Left ventricle myocardium superior (tissue), 1 donor: ENCODE measurements at places on chromosomes 11 and 22.

GRCh38 chr11:76794371-76795289 is 11.5 kb downstream of the TSKU start:
- no peak for DNase-seq

- DNase-seq = no peak
Measured at GRCh38 chr22:21902296-21903087, 35.0 kb upstream of the MAPK1 start.

DNA sequence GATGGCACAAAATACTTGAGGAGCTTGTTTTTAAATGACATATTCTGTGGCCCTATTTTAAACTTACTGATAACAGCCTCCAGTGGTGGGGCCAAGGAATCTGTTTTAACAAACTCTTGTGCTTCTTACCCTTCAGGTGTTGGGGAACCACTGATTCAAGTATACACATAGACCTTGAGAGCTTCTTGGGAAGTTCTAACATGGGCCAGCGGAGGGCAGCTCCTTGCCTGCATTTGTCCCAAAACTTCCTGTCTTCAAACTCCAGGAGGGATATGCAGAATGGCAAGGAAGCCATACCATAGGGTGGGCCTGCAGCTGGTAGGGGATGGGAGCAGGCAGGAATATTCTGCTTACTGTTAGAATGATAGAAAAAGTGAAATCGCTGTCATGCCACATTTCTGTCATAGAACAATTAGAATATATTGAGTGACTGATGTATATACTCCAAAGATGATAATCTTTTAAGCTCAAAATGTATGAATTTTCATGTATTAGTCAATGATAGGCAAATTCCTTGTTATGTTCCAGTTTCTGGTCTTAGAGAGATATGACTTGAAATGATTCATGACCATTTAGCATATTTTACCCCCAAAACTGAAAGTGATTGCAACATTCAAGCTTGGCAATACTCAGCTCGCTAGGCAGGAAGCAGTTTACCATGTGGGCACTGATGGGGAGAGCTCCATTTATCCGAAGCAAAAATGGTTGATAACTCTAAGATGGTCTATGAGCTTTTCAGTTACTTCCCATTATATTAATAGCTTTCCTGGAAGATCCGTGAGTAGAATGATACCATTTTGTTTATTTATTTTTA is 9.2 kb downstream of the EXT2 start:
- no peak for DNase-seq

DNA sequence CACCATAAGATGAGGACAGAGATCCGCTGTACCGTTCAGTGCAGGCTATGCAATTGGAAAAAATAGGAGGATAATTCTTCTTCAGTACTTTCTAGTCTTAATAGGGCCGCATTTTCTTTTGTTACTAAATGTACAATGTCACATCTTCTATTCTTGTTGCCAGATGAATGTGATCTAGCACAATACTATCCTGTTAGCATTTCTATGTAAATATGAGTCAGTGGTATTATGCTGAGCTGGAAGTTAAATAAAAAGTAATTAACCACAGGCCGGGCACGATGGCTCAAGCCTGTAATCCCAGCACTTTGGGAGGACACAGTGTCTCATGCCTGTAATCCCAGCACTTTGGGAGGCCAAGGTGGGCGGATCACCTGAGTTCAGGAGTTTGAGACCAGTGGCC is 24.4 kb upstream of the BIRC3 start:
- no peak for DNase-seq

DNA sequence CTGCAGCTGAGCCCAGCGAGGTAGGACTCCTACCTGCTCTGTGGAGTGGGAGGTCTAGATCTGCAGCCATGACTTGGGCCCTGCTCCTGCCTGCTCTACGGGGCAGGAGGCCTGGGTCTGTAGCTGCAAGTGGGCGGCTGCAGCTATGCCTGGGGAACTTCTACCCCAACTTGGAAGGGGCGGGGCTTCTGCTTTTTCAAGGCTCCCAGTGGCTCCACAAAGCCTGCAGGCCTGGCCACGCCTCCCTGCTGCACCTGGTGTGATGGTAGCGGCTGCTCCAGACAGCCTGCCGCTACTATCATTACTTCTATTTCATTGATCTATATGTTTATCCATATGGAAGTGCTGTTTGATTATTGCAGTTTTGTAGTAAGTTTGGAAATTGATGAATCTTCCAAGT is 121.2 kb downstream of the NELL1 start:
- DNase-seq = no peak

DNA sequence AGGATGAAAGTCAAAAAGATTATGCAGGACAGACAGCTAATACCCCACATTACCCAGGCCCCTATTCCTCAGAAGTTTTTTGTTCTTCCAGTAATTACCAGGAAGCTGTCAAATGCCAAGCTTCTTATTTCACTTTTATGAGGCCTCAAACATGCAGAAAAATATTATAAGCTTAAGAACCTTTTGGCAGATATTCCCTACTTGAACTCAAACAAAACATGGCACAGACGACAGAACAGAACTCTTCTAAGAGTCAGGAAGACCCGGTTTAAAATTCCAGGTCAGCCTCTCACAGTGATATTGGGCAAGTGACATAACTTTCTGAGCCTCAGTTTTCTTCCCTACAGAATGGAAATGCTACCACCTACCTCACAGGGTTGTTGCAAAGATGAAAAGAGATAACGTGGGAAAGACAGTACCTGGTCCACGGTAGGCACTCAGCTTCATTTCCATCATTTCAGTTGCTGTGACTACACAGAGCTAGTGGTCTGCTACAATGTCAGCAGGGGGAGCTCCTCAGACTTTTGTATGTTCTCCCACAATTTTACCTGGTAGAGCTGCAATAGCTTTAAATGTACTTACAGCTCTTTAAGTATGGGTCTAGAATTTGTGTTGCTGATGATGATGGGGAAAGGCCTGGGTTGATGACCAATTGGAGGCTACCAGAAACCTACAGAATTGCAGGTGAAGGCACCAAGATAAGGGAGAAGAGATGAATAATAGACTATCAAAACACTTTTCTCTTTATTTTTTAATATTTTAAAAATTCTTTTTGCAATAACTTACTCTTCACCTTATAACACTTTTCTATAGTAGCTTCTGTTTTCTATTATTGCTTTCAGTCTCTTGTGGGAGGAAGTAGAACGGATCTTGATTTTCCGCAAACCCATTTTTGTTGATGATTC is 98.3 kb upstream of the CHRM4 start:
- no peak for DNase-seq

DNA sequence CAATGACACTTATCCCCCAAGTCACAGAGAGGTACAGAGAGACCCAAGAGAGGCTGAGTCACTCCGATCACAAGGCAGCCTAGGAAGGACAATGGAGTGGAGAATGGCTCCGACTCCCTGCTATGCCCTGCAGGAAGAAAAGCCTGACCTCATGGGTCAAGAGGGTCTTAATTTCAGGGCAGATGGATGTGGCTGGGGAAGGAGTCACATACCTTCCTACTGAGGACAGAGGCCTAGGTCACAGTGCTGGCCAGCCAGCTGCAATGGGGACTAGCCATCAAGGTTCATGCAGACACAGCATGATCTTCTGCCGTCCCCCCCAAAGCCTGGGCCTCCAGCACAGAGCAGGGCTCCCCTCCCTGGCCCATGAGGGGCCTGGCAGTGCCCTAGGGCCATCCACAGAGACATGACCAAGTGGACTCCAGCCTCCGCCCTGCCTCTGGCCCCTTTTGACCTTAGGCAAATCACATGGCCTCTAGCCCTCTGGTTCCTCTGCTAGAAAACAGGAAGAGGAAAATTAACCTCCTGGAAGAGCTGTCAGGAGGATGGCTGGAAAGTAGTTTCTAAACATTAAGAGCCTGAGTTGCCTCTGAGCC is 1.8 kb downstream of the ARRB1 start:
- DNase-seq = peak; percentile 66
